ENCODE measurements at places on chromosomes 5 and 9.

- DNase-seq, result no peak
Observed at GRCh38 chr5:169044962-169045361, 256.0 kb downstream of the SLIT3 start.

DNA sequence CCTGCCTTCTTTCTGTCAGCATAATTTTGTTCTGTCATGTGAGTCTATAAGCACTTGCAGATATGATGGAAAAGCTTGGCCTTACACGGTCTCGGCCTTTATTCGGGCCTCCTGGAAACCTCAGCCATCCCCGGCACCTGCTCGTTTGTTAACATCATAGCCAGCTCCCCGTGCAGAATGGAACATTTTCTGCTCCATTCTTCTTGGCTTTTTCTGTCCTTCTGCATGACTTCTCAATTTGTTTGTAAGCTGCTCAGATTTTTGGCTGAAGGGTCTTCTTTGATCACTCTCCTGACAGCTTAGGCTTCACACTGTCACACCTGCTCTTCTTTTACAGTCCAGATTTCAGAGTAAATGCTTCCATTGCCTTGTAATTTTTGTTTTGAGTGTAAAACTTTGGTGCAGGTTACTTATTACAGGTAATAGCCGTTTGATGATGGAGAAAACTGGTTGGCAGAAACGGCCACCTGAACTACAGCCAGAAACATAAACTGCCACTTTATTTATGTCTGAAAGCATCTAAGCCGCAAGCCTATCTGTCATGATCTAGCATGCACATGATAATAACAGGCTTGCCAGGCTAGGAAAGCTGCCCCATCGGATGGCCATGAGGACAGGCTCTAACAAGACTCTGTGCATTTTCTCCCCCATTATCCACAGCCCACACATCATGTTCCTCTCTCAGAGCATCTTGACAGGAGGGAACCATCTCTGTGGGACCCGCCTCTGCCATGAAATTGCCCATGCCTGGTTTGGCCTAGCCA lies 197.0 kb downstream of the AOPEP start:
- DNase-seq, result no peak

- no peak for DNase-seq
Observed at GRCh38 chr5:158976035-158976434, 123.7 kb downstream of the EBF1 start.

GRCh38 chr5:15009420-15009819 lies 137.8 kb upstream of the ANKH start:
- DNase-seq, result no peak

DNA sequence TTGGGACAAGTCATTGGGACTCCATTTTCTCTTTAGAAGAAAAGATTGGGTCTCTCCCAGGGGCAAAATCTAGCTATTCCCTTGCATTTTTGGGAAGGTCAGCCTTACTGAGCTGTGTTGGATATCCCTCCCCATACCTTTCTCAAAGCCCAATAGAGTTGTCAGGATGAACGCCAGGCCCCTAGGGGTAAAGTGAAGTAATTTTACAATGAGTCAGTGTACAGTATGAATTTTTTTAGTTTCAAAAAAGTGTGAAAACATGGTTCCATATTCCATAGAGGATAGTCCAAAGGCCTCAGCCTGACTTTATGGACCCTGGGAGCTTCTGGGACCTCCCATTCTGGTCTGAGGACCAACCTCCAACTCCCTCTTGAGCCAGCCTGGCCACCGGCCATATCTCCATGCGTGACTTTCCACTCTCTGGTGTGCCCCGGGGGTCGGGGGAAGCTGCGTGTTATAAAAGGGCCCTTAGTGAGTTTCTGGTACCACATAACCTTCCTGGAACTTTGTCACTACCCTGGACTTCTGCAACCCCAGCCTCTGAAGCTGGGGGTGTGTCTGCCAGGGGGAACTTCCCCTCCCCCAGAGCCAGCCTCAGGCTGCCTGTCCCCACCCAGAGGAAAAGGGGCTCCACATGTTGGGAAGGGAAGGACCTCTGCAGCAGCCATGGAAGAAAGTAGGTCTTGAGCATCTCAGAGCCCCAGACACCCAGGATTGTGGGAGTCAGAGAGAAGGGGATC lies 52.4 kb upstream of the SYNPO start:
- DNase-seq, result no peak

GRCh38 chr5:45334939-45335338 lies 361.2 kb downstream of the HCN1 start:
- DNase-seq, result no peak
